T-helper 1 cell (primary cell): ENCODE measurements at places on chromosomes 12 and 14.

DNA sequence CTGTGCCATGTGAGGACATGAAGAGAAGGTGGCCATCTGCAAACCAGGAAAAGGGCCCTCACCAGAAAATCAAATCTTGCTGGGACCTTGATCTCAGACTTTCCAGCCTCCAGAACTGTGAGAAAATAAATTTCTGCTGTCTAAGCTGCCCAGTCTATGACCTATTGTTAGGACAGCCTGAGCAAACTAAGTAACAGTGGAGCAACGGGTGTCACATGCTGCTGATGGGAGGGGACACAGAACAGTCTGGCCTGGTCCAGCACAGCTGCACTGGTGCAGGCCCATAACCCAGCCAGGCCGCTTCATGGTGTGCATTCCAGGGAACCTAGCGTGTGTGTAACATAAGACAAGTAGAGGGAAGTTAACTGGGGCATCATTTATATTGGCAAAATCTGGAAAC, 42.1 kb downstream of the GRIP1 start:
- DNase-seq: no peak

DNA sequence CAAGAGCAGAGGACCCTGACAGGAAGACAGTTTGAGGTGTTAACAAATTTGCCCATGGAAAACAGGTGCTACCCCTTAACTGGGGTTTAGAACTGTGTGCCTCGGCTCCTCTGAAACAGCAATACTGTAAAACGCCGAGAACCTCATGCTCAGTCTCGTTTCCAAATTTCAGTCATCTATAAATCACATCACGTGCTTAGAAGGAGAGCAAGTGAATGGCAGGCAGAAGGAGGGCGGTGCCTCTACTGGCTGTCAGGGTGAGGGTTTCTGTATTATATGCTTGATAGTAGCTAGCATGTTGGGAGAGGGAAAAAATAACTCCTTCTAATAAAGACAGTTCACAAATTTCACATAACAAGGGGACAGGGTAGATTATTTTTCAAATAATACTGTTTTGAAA, 4.8 kb downstream of the OR4K13 start:
- no peak for DNase-seq

GRCh38 chr14:102037686-102038085, 49.2 kb downstream of the HSP90AA1 start:
- DNase-seq: no peak

GRCh38 chr12:112615196-112615595, 176.4 kb upstream of the RPH3A start:
- no peak for DNase-seq

DNA sequence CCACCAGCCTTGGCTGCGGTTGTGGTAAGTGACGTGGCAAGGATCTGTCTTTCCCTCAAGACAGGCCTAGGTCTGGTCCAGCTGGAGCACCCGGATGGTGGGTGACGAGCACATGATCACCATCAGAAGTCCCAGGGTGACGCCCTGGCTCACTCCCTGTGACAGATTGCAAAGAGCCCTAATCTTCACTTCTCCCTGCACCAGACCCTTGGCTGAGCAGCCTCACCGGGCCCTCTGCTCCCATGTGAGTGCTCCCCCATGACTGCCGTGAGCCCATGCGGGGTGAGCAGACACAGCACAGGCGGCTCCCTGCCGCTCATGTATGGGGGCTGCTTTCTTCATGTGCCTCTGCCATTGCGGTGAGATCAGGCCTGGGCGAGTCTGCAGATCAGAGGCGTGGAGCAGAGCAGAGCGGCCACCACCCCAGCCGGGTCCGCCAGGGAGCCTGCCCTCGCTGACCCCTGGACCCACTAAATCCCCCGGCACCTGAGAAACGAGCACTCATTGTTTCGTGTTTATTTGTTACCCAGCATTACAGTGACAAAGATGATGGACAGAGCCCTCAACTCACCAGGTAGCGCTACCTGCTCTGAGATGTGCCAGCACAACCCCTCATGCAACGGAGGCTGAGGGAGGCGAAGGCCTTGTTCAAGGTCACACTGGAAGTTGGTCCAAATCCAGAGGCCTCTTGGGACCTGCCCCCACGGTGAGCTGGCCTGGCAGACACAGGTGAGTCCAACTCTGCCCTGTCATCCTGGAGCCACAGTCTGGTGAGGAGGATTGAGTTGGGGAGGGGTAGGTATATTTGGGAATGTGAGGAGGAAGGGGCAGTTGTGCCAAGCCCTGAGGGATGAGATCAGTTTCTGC, 9.3 kb upstream of the DIO3 start:
- no peak for DNase-seq

GRCh38 chr12:129552996-129553750, 350.7 kb downstream of the TMEM132D start:
- DNase-seq: no peak

GRCh38 chr12:89386138-89386537, 33.8 kb upstream of the DUSP6 start:
- DNase-seq: no peak

GRCh38 chr12:27673101-27673718, 23.0 kb upstream of the REP15 start:
- DNase-seq: no peak

DNA sequence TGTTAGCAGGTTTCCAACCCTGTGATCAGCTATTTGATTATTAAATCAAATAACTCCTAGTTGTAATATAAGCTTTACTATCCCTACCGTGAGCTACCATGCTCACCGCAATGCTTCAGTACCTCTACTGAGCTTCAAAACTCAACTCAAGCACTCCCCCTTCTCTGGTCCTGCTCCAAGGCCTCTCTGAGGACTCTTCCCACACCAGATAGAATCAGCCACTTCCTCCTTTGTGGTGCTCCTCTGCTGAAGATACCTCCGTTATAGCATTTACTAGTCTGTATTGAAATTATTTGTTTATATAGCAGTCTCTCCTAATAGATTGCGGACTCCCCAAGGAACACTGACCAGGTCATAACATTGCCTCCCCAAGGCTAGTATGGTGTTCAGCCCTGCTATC, 17.5 kb downstream of the AREL1 start:
- DNase-seq: no peak

GRCh38 chr14:72852194-72852593, 41.7 kb downstream of the DPF3 start:
- DNase-seq: no peak

DNA sequence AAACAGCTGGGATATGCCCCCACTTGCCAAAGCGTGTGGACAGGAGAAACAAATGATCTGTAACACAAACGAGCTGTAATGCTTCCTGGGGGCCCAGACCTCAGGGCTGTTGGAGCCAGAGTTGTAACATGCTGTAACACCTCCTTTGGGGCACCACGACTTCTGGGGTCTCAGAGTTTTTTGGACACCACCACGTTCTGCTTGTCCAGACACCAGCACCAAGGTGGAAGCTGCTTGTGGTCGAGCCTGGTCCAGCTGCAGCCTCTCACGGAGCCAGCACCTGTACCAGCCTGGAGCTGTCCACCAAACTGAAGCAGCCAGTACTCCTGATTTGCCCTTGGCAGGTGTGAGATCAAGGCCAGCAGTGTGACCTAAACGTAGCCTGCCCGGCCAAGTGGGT, 879.4 kb downstream of the SLC6A15 start:
- DNase-seq: no peak

DNA sequence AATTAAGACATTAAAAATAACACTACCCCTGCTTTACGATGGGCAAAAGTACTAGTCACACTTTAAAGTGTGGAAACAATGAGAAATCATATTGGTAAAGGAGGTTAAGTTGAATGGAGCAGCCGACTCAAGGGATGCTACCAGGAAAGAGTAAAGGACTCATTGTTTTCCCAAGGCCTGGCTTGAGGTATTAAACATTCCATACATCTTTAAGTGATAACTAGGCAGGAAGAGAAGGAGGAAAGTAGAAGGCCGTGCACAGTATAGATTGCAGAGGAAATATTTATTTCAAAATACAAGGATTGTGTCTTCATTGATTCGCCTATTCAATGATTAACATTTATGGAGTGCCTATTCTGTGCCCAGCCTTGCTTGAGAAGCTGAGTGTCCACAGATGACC, 20.6 kb upstream of the YARS2 start:
- DNase-seq: no peak

DNA sequence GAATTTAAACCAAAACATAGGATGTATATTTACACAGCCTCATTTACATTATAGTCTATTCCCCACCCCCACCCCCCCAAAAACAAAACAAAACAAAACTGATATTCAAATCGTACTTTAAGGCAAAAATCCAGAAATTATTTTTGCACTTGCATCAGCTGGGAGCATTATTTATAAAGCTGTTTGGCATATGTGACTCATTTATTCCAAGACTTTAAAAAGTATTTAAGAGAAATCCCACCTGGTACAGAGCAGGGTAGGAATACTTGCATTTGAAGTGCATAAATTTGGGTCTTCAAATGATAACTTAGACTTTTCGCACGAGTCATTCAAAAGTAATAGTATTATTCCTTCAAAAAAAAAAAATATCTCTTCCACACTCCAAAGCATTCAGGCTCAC, 1.1 kb downstream of the KLHL28 start:
- DNase-seq: no peak

DNA sequence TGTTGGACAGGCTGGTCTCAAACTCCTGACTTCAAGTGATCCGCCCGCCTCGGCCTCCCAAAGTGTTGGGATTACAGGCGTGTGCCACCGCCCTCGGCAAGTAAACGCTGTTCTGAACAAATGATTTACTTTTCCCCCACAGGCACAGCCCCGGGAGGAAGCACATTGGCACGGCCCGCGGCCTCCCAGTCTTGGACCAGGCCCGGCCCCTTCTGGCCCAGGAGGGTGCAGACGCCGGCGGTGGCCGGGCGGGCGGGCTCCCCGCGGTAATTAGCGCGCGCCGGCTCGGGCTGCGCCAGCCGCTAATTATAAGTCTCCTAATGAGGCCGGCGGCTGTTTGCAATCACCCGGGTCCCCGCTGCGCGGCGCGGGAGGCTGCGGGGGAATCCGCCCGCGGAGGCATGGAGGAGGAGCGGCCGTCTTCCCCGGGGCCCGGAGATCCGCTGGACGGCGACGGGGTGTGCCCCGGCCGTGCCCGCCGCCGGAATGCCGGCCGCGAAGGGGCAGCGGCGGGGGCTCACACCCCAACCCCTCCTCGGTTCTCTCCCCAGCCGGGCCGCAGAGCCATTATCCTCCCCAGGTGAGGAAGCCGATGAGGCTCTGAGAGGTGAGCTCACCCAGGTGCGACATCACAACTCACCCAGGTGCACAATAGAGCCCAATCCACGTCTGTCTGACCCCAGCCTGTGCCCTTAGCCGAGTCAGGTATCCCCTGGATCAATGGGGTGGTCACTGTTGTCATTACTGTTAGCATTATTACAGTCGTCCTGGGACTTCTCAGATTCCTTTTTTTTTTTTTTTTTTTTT, 3.3 kb upstream of the POP5 start:
- DNase-seq: peak; percentile 46

- DNase-seq: no peak
These were observed 21.7 kb upstream of the HELB start for GRCh38 chr12:66280561-66280960.

- peak; percentile 67 for DNase-seq
These were observed 8.1 kb downstream of the STAC3 start for GRCh38 chr12:57242691-57243454.

- peak; percentile 57 for DNase-seq
These were observed 13.1 kb downstream of the CFAP54 start for GRCh38 chr12:96502477-96502876.

GRCh38 chr12:48767047-48767446, 21.8 kb downstream of the ADCY6 start:
- DNase-seq: no peak

DNA sequence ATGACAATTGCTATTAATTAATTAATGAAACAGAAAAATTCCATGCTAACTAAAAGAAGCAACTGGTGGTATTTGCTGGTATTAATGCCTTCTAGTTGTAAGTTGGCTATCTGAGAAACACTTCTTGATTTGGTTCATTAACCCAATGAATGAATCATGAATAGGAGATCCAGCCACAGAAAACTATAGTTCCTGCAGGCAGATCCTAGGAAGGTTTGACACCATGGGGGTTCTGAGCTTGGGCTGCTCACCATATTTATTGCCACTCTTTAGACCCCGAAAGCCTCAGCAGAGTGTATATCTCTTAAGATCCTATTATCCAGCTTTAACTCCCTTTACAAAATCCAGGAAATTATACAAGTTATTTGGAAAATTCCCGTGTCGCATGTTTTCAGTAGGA, 81.4 kb upstream of the REP15 start:
- no peak for DNase-seq

- no peak for DNase-seq
These were observed 76.6 kb downstream of the HSPB8 start for GRCh38 chr12:119255314-119255713.

DNA sequence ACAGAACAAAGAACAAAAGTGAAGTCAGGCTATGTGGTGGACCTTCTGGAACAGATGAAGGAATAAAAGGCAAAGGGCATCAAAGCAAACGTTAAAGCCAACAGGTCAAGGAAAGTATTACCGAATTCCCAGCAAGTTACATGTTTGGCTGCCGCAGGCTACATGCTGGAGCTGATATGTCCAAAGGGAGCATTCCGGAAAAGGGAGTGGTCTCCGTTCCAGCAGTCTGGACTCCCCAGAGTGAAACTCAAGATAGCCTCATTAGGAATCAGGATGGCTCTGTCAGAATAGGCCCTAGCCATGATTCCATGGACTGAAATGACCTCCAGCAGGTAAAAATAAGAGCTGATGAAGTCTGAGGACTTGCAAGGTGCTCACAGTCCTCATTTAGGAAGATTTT, 379.8 kb upstream of the PRICKLE1 start:
- DNase-seq: no peak

DNA sequence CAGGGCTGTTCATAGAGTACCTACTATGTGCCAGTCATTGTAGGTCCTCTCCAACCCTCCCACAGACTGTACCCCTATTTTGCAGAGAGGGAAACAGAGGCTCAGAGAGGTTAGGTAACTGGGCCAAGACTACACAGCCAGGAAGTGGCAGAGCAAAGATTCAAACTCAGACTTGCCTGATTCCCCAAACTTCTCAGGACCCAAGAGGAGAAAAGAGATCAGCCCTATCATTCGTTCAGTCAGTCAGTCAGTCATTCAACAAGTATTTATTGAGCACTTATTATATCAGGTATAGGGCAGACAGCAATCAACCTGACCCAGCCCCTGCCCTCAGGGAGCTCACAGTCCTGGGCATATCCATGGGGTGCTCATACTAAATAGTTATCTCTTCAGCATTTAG, 39.6 kb upstream of the CORO1C start:
- DNase-seq: no peak

GRCh38 chr12:125797421-125798175, 732.4 kb downstream of the AACS start:
- DNase-seq: no peak

DNA sequence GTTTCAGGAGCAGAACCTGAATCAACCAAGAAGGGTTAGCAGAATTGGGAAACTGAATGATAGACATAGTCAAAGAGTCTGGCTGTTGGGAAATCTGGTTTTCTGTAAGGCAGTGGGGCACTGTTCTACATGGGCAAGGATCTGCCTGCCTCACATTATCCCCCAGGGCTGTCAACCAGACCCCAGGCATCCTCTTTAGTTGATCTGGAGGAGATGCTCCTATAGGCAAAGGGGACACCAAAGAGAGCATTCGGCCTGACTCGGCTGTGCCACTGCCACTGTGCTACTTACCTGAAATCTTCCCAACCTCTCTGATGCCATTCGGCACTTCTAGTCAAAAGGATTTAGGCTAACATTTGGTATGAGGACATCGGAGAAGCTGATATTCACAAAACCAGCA, 4.1 kb downstream of the ISCU start:
- DNase-seq: no peak

GRCh38 chr12:33330940-33331339, 108.7 kb downstream of the SYT10 start:
- no peak for DNase-seq
